Fibroblast of skin of left biceps (primary cell): ENCODE measurements at places on chromosomes 7 and 10.

- no peak for DNase-seq
Measured at GRCh38 chr10:28160866-28161405, 141.9 kb downstream of the MPP7 start.

DNA sequence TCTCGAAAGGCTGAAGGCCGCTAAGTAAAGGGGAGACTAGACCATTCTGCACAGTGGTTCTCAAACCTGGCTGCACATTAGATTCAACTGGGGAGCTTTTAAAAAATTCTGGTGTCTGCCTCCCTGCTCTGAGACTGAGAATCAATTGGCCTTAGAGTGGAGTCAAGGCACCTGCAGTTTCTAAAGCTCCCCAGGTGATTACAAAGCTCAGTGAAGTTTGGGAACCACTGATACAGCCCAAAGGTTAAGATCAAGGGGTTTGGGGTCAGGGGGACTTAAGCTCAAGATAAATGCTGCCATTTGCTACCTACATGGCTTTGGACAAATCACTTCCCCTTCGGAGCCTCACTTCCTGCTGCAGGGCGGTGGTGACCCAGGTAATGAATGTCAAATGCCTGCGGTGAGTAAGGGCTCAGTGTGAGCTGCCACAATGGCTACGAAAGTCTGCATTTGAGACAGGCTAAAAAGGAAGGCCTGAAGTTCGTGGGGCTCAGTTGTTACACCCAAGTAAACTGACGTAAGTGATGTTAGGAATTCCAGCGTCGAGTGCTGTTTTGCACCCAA lies 72.3 kb downstream of the TLL2 start:
- DNase-seq = no peak

- no peak for DNase-seq
Measured at GRCh38 chr7:99898836-99899235, 20.5 kb downstream of the TRIM4 start.

GRCh38 chr10:113137941-113138685 lies 188.1 kb downstream of the TCF7L2 start:
- no peak for DNase-seq

GRCh38 chr10:116913695-116914094 lies 64.4 kb downstream of the ENO4 start:
- no peak for DNase-seq

GRCh38 chr10:71138166-71138830 lies 74.1 kb upstream of the UNC5B start:
- no peak for DNase-seq

- no peak for DNase-seq
Measured at GRCh38 chr7:131610007-131610406, 53.6 kb upstream of the PODXL start.

DNA sequence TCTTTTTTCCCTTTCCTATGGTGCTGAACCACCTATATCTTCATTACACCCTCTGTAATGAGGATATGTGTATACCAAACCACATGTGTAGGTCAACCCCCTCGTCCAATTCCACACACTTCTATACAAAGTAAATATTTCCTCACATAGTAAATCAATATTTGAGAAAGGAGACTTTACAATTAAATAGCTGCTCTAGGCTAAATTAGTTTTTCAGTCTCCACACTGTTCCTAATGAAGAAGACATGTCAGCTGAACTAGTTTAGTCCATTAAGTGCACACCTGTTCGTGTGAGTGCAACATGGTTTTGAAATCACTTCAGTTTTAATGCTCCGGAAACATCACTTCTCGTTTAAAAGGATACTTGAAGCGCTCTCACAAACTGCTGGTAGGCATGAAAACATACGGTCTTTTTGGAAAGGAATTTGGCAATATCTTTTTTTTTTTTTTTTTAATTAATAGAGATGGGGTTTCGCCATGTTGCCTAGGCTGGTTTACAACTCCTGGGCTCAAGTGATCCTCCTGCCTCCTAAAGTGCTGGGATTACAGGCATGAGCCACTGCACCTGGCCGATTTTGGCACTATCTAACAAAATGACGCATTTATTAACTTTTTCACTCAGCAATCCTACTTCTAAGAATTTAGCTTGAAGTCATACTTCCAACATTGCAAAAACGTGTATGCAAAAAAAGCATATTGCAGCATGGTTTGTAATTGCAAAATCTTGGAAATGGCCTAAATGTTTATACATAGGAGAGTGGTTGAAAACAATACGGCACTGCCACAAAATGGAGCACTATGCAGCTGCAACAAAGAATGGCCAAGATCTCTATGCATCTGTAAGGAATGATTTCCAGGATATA lies 2.1 kb upstream of the XRCC2 start:
- DNase-seq = no peak

- DNase-seq = no peak
Measured at GRCh38 chr7:101625031-101625791, 3.9 kb downstream of the MYL10 start.

DNA sequence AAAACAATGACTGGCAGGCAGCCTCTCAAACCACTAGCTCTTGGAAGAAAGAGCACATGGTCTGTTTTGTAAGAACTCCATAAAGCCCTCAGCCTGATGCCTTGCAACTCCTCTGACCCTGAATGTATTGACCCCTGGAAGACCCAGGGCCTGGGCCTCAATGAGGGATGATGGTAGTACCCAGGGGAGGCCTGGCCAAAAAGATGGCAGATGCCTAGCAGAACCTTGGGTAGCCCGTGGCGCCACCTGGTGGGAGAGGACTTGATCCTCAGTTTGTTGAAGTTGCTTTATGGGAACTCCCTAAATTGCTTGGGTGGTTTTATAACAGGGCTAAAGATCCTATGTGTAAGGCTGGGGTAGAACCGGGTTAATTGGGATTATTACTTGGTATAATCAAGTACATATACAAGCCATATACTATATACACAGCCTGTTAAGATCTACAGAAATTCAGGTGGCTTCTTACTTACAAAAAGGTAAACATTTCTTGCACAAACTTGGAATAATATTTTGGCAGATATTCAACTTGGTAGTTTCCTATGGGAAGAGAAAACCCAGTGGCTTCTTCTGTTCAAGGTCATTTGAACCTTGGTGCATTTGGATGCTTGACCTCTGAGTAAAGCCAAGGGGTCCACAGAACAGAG lies 95.8 kb upstream of the CACUL1 start:
- DNase-seq = no peak

DNA sequence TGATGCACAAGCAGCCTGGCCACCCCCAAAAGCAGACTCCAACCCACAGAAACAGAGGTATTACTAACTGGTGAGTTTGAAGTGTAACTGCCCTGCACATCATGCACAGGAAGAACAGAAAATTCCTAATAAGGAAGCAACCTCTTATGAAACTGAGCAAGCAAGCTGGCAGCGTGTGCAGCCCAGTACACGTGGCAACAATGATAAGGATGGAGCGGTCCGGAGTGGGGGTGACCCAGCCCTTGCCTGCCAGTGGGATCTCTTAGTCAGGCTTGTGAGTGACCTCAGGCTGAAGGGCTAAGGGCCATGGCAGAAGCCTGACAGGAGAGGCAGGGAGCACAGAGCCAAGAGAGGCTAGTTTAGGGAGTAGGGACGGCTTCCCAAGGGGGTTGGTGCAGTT lies 22.1 kb upstream of the AOAH start:
- DNase-seq = no peak

- DNase-seq = no peak
Measured at GRCh38 chr7:105677817-105678573, 96.7 kb upstream of the EFCAB10 start.

- no peak for DNase-seq
Measured at GRCh38 chr10:49394933-49395740, 752 bp downstream of the DRGX start.

- DNase-seq = no peak
Measured at GRCh38 chr10:31583293-31583692, 264.3 kb downstream of the ZEB1 start.

GRCh38 chr7:128358233-128358632 lies 3.3 kb downstream of the PRRT4 start:
- no peak for DNase-seq

DNA sequence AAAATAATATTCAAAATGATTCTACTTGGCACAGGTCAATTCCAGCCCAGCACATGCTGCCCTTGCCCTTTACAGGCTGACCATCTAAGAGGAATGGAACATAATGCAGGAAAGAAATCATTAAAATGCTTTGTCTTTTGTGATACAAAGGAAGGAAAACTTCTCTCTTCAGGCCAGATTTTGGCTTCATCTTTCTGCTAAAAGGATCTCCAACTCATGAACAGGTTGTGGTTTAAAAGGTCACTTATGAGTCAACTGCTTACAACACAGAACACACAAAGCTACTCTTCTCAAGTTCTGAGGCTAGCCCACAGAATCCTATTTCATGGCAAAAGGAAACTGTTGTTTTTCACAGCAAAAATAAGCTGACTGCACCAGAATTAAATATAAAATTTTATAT lies 197.1 kb downstream of the DOCK4 start:
- DNase-seq = no peak

DNA sequence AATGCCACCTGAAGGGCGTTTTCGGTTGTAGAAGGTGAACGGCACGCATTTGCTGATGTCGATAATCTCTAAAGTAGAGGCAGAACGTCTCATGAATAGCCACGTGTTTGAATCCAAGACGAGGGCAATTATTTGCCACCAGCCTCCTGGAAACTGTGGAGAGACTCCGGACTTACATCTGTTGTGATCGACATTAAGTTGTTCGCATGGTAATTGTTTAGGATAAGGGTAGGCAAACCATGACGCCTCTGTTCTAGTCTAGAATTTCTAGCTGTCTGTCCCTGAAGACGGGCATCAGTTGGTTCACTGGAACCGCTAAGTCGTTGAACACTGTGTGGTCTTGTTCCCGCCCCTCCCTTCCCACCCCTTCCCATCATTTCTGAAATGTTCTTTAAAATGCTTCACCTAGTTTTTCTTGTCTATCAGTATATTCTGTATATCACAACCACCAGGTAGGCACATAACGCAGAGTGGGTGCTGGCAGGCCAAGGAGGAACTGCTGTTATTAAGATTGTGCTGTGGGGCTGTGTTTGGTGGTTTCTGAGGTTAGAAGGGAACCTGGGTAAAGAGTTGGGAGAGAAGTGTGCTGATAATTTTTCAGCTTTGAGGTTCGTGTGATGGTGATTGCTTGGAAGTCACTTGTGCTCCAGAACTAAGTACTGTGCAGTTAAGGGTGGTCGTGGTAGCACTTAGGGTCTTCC lies 1.2 kb downstream of the UBE3C start:
- DNase-seq = no peak

- DNase-seq = no peak
Measured at GRCh38 chr10:29535778-29536453, 98.9 kb downstream of the SVIL start.
